ENCODE measurements at places on chromosomes 16 and 17. TPM values are rescaled to one million over a fixed set of nuclear protein-coding genes. Genes with fewer than 3 reads are reported as not detected.

Gene YBX2
- total RNA-seq, result not detected

Gene TP53TG3C
- not detected for total RNA-seq

Gene CD79B
- total RNA-seq, result 1.2 TPM

Gene CHST4
- total RNA-seq, result 0.61 TPM

Gene CD300A
- total RNA-seq, result not detected

Gene PRKCB
- not detected for total RNA-seq

Gene TMEM238L
- not detected for total RNA-seq

DNA sequence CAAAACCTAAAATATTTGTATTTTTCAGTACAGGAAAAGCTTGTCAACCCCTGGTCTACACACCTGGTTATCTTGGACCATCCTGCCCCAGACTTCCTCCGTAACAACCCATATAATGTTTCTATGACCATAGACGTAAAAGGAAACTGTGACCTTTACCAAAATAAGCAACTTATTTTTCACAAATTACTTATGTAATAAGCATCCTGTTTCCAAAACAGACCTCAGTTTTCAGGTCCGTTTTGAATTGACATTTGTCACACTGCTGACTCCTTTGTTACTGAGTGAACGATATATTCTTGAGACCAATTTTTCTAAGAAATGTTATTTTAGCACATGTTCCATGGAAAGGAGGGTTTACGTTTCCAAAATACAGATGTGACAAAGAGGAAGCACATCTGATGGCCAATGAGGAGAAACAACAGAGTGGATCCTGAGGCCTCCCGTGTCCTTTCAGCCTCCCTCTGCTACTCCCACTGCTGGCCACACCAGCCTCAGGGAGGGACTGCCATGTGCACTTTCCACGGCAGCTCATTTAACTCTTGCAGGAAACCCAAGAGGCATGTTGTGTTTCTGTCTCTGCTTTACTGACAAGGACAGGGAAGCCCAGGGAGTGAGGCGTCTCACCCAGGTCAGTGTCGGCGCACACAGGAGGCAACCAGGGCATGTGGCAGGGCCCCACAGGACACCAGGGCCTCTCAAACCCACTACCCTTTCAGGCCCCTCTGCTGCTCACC is 20.1 kb upstream of the ALDH3A1 start:
- no peak for DNase-seq

GRCh38 chr16:67649494-67649931 is 4.6 kb downstream of the CARMIL2 start:
- no peak for DNase-seq

DNA sequence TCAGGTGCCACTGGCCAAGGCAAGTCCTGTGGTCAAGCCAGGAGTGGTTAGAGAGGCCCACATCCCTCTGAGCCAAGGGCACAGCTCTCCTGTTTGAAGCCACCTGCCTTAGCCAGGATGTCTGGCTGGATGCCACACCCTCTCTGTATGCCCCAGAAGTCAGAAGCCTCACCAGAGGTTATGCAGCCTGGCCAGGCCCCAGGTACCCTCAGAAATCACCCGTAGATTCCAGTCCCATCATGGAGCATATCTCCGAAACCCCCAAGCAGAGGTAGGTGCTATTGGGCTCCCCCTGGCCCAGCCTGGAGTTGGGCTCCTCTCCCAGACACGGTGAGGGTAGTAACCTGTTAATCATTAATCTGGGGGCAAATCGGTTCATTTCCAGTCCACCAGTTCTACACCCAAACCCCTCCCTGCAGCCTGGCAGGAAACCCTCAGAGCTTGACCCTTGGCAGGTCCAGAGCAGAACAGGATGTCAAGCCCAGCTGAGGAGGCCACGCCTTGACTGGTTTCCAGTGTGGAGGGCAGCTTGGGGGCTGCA is 60.6 kb upstream of the TMEM97 start:
- DNase-seq, result no peak

- DNase-seq, result peak; percentile 81
Measured at GRCh38 chr16:66619534-66620428, 15.3 kb downstream of the CMTM3 start.

DNA sequence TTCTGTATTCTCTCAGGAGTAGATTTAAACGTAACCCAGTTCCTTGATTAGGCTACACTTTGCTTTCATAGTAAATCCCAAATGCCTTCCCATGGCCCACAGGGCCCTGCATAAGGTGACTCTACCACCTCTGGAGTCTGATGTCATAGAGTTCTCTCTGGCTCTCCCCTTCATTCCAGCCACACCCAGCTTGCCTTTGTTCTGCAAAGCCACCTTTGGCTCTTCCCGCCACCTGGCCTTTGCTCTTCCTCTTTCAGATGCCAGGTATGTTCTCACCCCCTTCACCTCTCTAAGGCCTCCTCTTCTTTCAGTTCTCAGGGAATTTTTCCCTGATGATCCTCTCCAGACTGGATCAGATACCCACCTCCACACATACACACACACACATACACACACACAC is 141.3 kb upstream of the HSBP1 start:
- no peak for DNase-seq

GRCh38 chr16:80433623-80434022 is 107.2 kb upstream of the DYNLRB2 start:
- DNase-seq, result no peak

DNA sequence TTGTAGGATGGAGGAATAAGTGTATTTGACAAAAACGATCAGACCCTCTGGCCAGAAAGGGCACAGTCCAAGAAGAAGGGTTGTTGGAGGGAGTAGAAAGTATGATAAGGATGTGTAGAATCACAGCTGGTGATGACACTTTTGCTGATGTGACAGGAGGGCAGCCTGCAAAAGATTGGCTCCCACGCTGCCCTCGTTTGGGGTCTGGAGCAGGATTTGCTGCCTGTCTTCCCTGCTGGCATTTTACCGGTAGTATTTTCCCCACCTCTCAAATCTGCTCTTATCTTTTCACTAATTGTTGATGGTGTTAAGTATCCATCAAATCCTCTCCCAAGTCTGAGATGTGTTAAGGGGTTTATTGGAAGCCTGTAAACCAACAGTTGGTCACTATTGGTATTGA is 208.8 kb downstream of the CCDC182 start:
- DNase-seq, result no peak

- no peak for DNase-seq
Measured at GRCh38 chr16:1772362-1772907, at the start of gene EME2. Gene EME2 (plus strand): TSS chr16:1772810. CDS start chr16:1773228, 418 bp downstream.

DNA sequence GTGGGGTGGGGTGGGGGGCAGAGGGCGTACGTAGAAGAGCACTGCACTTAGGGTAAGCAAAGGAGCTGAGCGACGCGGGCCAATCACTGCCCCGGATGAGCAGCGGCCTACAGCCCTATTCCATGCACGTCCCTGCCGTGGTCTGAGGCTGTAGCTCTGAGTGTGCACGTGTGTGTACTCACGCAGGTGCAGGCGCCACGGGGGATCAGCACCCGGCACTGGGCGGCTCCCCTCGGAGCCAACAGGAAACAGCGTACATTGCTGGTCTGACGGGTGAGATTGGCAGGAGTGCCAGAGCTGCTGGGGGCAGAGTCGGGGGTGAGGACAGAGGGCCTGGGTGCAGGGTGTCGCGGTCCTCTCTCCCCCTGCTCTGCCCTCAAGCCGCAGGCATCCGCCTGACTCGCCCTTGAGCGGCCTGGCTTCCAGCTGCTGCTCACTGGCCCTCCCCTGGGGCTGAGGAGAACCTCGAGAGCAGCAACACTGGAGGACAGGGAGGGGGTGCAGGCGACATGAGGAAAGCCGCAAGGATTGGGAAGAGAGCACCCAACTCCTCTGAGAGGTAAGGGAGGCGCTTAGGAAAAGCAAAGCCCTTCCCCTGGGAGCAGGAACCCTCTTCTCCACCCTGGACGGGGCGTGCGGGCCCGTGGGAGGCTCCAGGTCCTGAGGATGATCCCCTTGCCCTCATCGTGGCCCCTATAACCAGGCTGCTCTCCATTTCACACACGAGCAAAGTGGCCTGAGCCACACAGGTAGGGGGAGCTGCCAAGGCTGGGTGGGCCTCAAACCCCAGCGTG is 57.8 kb downstream of the ENGASE start:
- DNase-seq, result no peak

DNA sequence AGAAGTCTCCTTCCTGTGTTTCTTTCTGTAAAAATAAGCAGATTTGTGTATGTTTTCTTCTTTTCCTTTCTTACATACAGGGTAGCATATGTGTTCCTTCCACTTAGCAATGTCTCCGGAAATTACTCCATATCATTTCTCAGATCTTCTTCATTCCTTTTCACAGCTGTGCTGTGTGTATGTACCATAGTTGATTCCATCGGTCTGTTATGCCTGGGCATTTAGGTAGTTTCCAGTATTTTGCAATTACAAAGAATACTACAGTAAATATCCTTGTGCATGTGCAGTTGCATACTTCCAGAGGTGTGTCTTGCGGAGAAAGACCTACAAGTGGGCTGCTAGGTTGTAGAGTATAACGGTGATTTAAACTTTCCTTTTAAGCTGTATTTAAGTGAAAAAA is 69.8 kb downstream of the CLEC16A start:
- DNase-seq, result no peak

DNA sequence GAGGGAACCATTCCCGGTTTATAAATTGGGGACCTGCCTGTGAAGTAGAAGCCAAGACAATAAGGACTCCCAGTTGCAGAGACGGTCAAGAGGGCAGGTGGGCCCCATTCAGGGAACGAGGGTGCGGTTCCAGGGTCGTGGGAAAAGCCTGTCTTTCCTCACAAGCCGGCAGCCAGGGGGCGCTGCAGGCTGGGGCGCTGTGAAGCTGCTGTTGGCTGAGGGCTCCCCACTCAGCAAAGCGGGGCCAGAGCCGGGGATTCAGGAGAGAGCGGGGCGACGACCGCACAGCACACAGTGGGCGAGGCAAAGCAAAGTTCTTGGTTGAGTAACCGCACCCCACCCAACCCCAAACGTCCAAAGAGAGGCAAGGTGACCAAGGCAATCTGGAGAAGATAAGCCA is 24.9 kb downstream of the CDRT15 start:
- no peak for DNase-seq

DNA sequence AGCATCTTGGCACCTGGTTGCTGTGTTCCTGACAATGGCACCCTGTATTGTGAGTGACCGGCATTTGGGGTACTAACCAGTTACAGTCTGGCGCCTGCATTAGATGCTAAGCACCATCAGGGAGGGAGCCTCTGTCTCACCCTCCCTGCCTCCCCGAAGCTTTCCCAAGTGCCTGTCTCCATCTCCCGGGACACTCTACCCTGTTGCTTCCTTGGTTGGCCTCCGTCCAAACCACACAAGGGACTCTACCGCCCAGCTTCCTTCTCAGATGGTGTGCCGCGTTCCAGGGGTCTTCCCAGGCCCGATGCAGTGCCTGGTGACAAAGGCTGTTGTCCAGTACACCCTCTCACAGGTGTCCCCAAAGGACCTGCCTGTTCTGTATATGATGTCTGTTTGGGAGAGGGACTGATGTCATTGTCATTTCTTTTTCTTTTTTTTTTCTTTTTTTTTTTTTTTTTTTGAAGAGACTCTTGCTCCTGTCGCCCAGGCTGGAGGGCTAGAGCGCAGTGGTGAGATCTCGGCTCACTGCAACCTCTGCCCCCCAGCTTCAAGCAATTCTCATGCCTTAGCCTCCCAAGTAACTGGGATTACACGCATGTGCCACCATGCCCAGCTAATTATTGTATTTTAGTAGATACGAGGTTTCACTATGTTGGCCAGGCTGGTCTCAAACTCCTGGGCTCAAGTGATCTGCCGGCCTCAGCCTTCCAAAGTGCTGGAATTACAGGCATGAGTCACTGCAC is 6.7 kb downstream of the SNN start:
- DNase-seq, result peak; percentile 71

DNA sequence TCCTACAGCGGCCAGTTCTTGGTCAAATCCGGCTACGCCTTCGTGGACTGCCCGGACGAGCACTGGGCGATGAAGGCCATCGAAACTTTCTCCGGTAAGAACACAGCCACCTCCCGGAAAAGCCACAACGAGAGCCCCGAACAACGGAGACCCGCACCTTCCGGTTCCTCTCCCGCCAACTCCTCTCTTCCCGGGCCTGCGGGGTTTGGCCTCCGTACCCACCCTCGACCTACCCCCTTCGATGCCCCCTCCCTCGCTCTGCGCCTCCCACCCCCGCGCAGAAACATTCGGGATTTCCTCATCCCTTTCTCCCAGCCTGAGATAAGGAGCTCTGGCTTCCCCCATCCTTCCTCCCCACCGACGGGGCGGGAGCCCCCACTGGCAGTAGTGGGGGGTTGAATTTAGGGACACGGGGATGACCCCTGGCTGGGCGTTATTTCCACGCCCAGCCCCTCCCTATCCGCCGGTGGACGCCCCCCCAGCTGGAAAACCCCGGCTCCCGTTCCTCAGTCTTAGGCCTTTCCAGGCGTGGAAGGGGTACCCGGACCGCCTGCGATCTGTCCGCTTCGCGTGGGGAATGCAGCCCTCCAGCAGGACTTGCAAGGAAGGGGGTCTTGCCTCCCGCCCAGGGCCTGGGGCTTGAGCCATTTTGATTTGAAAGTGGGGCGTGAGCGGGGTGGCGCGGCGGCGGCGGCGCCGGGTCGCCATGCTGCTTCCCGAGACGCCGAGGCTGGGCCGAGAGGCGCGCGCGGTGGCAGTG is 822 bp downstream of the IGF2BP1 start:
- DNase-seq, result peak; percentile 56

GRCh38 chr17:74305865-74306654 is 20.0 kb upstream of the KIF19 start:
- DNase-seq, result peak; percentile 30

DNA sequence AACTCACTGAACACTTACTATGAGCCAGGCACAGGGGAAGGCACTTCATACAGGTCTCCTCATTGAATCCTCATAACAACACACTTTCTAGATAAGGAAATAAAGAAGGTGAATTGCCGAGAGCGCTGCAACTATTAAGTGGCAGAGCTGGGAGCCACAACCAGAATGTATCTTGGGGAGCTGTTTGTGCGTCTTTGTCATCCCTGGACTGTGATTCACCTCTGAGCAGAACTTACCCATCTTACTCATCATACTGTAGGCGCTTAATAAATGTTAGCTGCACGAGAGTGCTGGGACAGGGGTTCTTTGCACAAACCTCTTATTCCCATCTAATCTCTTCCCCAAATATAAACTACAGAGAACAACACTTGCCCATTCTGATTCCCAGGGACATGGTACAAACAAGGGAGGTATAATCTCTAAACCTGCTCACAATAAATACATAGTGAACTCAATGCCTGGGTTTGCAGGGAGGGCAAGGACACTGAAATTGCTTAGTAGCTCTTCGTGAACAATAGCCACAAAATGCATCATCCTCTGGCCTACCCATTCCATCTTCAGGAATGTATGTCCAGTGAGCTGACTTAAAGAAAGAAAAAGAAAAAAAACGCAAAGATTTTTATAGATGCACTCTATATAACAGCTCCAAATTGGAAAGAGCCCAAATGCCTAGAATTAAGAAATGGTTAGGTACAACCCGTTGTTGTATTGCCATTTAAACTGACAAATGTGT is 43.0 kb downstream of the MYO18A start:
- no peak for DNase-seq

Measured in SJCRH30 (cell line).